GM23248 (cell line): ENCODE measurements at places on chromosomes 12 and 14. TPM values are rescaled to one million over a fixed set of nuclear protein-coding genes. Genes with fewer than 3 reads are reported as not detected.
A peak's percentile ranks its signal among the peaks of the same experiment; 100 is the strongest.

DNA sequence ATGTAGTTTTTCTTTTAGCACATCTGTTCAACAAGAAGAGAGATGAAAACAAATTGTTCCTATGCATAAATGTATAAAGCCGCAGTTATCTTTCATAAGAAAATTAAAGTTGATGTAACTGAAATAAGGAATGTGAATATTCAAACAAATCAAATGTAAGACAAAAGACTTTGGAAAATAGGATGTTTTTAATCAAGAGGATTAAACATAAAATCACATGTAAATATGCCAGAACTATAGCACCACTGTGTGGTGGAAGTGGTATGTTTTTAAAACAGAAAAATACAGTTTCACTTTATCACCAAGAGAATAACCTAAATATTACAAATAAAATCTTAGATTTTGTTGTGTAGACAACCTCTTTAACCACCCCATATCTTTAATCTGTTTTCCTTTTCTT, 40.4 kb downstream of the CAPS2 start:
- H3K4me1 ChIP-seq = no peaks in the 10 kb centered on the region
- no peaks in the 10 kb centered on the region for H3K27me3 ChIP-seq
- peak; percentile 47 for DNase-seq
- no peaks in the 10 kb centered on the region for H3K36me3 ChIP-seq

DNA sequence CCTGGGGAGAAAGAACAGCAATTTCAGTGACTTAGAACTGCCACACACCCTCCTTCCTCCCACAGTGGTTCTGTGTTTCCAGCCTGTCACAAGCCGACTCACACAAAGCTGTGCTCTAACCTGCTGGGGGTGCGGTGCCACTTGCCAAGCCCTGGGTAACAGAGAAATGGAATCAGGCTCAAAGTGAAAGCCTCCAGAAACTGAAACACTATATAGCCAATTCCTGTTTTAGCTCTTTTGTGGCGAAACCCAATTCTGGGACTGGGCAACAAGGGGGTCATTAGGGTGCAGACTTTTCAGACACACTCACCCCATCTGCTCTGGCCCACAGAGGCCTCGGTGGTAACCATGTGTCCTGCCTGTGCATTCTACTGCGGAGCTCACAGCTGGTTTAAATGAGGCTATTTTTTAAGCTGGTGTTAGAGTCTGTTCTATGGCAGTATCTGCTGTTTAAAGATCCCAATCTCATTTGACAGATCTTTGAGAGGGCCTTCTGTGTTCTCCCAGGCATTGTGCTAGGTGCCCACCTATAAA, 15.2 kb upstream of the ACTR6 start:
- peak; percentile 46 for DNase-seq
- H3K4me3 ChIP-seq = peak overlapping the region; percentile 43
- no peaks in the 10 kb centered on the region for H3K36me3 ChIP-seq
- no peak overlapping the region for H3K27ac ChIP-seq
- no peaks in the 10 kb centered on the region for H3K27me3 ChIP-seq

Gene GPR68
- total RNA-seq = 8.6 and 10.6 TPM in 2 replicates

- no peaks in the 10 kb centered on the region for H3K27me3 ChIP-seq
- no peaks in the 10 kb centered on the region for H3K4me1 ChIP-seq
- no peak overlapping the region for H3K4me3 ChIP-seq
- no peak overlapping the region for H3K27ac ChIP-seq
Measured at GRCh38 chr14:93126111-93126510, 10.4 kb upstream of the ITPK1 start.

DNA sequence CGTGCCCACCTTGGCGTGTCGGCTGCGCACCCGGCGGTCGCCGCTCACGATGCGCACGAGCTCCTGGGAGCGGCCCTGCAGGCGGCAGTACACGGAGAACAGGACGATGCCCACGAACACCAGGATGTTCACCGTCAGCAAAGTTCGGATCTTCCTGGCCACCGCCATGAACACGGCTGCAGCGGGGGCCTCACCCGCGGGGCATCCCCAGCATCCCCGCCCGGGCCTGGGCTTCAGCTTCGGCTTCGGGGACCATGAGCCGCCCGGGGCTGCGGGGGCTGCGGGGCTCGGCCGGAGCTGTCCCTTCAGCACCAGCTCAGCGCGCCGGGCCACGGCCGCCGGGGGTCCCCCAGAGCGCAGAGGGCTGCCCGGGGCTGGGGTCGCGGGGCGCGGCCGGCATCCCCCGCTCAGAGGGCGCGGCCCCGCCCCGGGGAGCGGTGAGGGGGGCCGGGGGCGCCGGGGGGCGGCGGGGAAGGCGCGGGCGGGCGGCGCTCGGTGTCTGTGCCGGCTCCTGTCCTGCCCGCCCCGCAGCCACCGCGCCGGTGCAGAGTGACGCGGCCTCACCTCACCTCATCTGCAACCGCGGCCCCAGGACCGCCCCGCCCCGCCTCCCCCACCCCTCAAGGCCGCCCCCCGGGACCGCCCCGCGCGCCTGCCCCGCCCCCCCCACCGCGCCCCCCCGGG, at the start of gene GALNT9:
Gene GALNT9, minus strand, starts transcription at position 554 of the 684 bp plus-strand sequence. Its CDS starts 386 bp downstream, at position 168.
- no peak within 1 kb of the TSS for H3K4me3 ChIP-seq
- peaks cover 16% of the 10 kb centered on the region; the same call in 1 of the 2 replicates for H3K4me1 ChIP-seq
- H3K27ac ChIP-seq = no peak within 1 kb of the TSS
- H3K27me3 ChIP-seq = peaks cover 18% of the 10 kb centered on the region
- peak; percentile 53 for DNase-seq

DNA sequence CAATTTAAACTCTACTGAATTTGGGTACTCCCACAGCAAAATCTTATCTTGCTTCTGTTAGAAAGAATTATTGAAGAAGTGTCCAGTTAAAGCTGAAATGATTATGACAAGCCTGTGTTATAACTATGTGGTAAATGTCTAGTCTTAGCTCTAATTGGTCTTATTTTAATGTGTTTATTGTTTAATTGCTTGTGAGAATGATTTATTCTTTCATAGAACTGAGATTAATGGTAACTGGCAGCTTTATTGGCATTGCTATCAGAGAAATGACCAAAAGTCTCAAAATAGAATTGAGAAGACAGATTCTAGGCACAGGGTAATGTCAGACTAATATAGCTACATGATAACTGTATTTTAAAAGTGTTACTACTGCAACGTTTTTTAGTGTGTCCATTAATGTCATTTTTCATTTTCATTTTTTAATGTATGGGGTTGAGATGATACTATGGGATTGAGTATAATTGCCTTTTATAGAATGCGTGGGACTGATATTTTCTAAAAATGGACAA, 458.7 kb downstream of the AEBP2 start:
- H3K27me3 ChIP-seq = no peaks in the 10 kb centered on the region
- H3K4me3 ChIP-seq = no peak overlapping the region
- no peak for DNase-seq
- peaks cover 14% of the 10 kb centered on the region for H3K4me1 ChIP-seq

DNA sequence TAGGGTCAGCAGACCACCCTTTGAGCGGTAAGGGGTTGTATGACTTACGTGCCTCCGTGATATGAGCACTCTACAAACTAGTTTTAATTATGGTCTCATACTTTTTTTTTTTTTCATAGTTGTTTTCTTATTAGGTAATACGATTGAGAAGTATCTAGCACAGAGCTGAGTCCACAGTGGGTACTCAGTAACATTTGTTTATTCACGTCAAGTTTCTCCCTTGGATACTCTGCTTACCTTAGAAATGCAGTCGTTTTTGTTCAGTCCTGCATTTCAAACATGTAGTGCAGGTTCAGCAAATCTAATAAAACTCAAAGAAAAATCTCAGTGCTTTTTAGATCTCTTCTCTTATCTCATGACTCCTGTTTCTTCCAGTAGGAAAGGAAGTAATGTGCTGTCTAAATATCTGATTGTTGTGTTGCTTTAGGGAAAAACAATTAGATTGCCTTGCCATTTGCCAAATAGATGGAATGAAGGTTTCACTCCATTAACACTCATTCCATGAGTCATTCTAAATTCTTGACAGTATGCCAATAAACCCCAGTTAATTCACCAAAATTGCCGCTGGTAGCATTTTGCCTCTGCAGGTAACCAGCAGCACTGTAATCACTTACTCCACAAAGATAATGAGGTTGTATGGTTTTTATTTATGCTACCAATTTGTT, 118.9 kb downstream of the PTCSC3 start:
- no peak overlapping the region for H3K4me3 ChIP-seq
- DNase-seq = no peak
- no peaks in the 10 kb centered on the region for H3K36me3 ChIP-seq
- H3K4me1 ChIP-seq = no peaks in the 10 kb centered on the region

Gene LRP1-AS
- not detected in 2 replicates for total RNA-seq

GRCh38 chr12:67096533-67097318, 172.4 kb upstream of the CAND1 start:
- no peak overlapping the region for H3K27ac ChIP-seq
- no peaks in the 10 kb centered on the region for H3K36me3 ChIP-seq
- peak; percentile 52 for DNase-seq
- peaks cover 7% of the 10 kb centered on the region; the same call in 1 of the 2 replicates for H3K4me1 ChIP-seq
- H3K4me3 ChIP-seq = no peak overlapping the region

DNA sequence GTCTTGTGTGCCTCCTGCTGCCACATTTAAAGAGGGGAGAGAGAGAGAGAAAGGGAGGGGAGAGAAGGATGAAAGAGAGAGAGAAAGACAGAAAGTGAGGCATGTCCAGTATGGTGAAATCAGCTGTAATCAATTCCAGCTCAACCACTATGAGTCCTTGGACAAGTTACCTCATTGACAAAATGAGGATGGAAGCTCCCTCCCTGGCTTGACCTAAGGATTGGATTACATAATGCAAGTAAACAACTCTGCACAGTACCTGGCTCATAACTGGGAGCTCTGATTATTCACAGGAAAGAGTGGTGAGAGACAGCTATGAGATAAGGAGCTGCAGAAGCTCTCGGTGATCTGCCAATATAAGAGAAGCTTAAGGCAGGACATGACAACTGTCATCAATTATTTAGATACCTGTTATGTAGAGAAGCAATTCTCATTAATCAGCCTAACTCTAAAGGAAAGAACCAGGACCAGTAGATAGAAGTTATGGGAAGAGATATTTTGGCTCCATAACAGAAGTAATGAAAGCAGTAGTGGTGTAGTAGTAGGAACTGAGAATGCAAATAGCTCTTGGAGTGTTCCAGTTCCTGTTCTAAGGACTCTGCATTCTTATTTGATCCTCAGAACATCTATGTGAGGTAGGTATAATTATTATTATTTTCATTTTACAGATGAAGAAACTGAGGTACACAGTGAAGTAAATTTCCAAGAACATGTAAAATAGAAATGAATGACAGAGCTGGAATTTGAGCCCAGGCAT, 791.6 kb downstream of the DIO2 start:
- no peak overlapping the region for H3K27ac ChIP-seq
- H3K4me1 ChIP-seq = no peaks in the 10 kb centered on the region
- H3K36me3 ChIP-seq = no peaks in the 10 kb centered on the region
- no peak for DNase-seq
- H3K27me3 ChIP-seq = no peaks in the 10 kb centered on the region

DNA sequence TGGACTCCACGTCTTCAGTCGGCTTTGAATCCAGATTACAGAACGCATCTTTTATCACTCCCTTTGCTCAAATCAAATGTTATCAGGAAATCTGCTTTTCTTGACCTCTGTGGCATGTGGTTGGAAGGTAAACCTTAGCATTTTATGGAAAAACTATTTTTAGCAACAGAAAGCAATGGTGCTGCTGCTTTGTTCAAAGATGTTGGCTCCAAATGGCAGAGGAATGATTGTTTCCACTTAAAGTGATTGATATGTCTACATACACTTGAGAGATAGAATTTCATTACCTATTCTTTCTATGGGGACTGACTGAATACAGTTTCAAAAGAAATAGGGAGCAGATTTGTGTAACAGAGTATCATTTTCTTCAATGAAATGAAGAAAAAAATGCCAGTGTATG, 761.2 kb downstream of the NOVA1 start:
- no peak overlapping the region for H3K4me3 ChIP-seq
- no peaks in the 10 kb centered on the region for H3K27me3 ChIP-seq
- no peak overlapping the region for H3K27ac ChIP-seq
- H3K36me3 ChIP-seq = no peaks in the 10 kb centered on the region
- no peaks in the 10 kb centered on the region for H3K4me1 ChIP-seq

Gene PA2G4
- 115 and 120 TPM in 2 replicates for total RNA-seq

DNA sequence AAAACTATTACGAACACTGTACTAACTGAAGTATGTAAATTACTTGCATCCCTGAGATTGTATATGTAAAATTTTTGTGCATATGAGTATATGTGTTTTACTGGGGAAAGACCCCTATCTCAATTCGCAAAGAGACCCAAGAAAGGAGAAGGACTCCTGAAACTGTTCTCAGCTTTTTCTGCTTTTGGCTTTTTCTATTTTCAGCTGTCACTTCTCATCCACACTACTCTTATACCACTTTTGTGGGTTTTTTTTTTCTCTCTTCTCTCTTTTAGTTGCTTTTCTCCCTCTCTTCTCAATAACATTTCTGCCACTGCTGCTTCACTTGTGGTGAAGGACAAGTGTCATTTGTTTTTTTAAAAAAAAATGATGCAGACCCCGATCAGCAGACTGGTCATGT, 39.8 kb downstream of the NIN start:
- no peaks in the 10 kb centered on the region for H3K27me3 ChIP-seq
- no peak overlapping the region for H3K4me3 ChIP-seq
- H3K36me3 ChIP-seq = no peaks in the 10 kb centered on the region
- H3K27ac ChIP-seq = no peak overlapping the region

DNA sequence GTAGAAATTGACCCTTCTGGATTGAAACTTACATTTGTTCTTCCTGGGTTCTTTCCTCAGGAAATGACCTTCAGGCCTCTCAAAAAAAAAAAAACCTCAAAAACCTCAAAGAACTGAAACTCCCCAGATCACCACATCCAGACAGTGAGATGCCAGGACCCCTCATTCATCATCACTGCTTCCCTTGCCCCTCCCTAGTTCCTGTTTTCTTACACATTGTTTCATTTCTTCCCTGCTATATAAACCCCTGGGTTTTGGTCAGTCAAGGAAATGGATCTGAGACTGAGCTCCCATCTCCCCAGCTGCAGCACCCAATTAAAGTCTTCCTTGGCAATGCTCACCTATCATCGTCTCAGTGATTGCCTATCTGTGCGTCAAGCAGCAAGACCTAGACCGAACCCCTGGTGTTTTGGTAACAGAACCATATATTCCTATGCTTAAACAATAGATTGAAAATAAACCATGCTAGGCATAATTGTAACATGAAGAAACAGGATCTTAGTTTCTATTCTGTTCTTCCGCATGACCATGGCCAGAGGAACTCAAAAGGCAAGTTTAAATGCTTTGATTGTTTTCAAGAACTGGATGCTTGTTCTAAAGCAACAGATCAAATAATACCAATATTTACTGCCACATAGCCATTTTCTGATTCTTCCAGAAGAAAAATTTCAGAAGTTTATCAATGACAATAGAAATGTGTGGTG, 108.0 kb upstream of the MAX start:
- H3K4me1 ChIP-seq = peaks cover 34% of the 10 kb centered on the region
- no peaks in the 10 kb centered on the region for H3K27me3 ChIP-seq
- H3K36me3 ChIP-seq = no peaks in the 10 kb centered on the region
- peak overlapping the region; percentile 81 for H3K27ac ChIP-seq
- H3K4me3 ChIP-seq = no peak overlapping the region

- no peak overlapping the region for H3K27ac ChIP-seq
- DNase-seq = no peak
- H3K36me3 ChIP-seq = no peaks in the 10 kb centered on the region
Measured at GRCh38 chr12:29201296-29201695, 52.2 kb downstream of the FAR2 start.

Gene BRI3BP
- 1.9 and 4.2 TPM in 2 replicates for total RNA-seq

- H3K27me3 ChIP-seq = no peaks in the 10 kb centered on the region
- H3K27ac ChIP-seq = no peak within 1 kb of the TSS
- no peaks in the 10 kb centered on the region for H3K36me3 ChIP-seq
Measured at GRCh38 chr12:67989184-67989920, at the start of gene IFNG-AS1. IFNG-AS1 (plus strand) TSS chr12:67989447.

Gene RPS6KL1
- total RNA-seq = 0.38 and 1.4 TPM in 2 replicates
